ENCODE measurements at places on chromosomes 4 and X. TPM values are rescaled to one million over a fixed set of nuclear protein-coding genes. Genes with fewer than 3 reads are reported as not detected.

DNA sequence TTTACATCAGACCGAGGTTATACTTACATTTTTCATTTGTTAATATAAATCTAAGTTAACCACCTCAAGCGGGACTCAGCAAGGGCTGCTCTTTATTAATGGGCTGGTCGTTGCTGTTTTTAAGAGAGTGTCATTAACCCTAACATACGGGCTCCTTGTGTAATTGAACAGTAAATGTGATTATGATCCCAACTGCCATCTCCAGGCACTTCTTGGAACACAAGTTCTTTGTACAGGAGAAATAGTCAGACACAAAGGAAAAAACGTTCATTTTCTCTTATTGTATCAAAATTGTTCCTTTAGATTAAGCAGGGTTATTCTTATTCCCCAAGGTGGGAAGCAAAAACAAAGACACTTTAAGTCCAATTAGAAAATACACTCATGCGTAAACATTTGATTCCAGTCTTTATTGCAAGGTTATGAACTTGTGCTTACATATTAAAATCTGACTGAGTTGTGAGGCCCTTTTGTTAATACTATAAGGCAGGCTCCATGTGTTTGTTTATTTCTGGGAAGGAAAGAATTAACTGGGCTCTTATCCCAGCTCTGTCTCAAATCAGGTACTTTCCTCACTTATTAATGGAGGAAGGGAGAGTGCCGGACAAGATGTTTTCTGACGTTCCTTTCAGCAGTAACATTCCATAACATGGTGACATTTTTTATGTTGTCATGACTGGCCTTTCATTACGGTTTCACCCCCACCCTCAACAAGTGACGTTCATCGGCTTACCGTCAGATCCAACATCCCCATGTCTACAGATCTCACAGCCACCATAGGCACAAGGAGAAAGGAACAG lies 95.9 kb downstream of the RASL11B start:
- no peak for DNase-seq

GRCh38 chr4:11976726-11977263 lies 548.1 kb upstream of the HS3ST1 start:
- DNase-seq: peak; percentile 29

- DNase-seq: no peak
Observed at GRCh38 chr4:150421612-150422011, 160.3 kb upstream of the MAB21L2 start.

GRCh38 chr4:101083131-101083530 lies 264.2 kb downstream of the PPP3CA start:
- DNase-seq: no peak

- DNase-seq: peak; percentile 69
Observed at GRCh38 chr4:110484767-110485166, 8.8 kb downstream of the ENPEP start.

- no peak for DNase-seq
Observed at GRCh38 chr4:88178626-88179231, 20.3 kb upstream of the ABCG2 start.

DNA sequence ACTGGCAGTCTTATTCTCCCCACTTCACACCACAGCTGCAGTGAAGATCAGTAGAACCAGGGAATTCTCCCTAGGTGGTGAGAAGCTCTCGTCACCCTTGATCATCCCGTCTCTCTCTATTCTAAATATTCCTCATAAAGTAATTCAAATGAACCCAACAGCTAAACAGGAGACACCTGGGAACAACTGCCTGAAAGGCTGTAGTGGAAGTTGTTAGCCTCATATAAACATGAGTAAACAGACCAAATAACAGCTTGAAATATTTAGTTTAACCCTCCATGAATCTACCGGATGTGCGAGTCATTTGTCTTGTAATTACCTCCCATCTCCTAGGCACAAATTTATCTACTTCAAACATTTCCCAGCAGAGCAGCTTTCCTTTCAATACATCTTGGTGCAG lies 30.4 kb upstream of the APELA start:
- no peak for DNase-seq

DNA sequence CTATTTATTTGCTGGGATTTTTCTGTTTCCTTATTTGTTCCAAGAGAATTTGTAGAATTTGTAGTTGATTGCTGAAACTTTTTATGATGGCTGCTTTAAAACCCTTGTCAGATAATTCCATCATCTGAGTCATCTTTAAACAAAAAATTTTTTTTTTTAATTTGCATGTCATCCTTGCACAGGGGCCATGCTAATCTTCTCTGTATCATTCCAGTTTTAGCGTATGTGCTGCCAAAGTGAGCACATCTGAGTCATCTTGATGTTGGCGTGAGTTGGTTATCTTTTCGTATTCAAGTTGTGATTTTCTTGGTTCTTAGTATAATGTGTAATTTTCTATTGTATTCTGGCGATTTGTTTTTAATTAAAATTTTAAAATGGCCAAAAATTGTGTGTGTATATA lies 18.7 kb upstream of the ZNF157 start:
- DNase-seq: no peak

- peak; percentile 43 for DNase-seq
Observed at GRCh38 chr4:31674313-31674947, 954.3 kb downstream of the PCDH7 start.

- DNase-seq: no peak
Observed at GRCh38 chrX:1493877-1494510, 41.3 kb upstream of the ASMTL start.

DNA sequence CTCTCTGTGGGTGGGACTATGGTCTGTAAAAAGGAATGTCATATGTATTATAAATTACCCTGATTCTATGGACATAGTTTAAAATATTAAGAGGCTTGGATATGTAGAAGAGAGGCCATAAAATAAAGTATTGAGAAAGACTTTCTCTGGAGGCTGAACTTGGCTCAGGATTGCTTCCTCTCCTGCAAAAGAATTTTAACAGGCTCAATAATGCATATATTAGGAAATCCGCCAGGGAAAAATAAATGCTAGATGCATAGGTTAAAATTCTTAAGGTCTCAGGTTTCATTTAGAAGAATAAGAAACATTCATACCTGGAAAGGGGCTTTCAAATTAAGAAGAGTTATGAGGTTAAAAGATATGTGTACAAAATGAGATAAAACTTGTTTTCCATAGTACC lies 424.3 kb downstream of the ARAP2 start:
- no peak for DNase-seq

DNA sequence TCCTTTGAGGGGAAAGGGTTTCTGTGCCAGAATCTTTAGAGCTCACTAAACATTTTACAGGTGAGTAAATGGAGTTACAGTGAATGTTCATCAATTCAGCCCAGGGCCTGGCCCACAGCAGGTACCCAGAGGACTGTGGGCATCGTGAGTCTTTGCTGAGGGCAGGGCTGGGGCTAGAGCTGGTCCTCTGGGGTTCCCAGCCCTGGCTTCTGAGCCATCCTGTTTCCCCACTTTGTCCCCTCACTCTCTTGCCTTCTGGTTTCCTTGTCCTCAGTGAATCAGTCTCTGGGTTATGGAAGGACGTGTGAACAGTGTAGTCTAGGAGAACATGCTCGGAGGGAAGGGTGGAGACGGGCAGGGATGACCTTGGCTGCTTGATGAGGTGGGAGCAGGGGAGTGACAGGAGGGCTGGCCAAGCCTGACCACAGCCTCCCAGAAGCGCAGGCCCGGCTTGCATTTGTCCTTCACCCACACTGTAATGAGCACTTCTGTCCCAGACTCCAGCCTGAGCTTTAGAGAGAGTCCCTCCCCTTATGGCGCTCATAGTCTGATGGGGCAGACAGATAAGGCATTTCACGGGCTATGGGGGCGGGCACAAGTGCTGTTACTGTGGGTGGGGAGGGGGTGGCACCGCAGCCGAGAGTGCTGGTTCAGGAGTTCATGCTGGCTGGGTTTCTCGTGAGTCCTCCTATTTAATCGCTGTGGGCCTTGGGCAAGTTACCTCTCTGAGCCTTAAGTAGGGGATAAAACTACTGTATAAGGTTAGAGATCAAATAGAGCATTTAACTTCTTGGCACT lies 17.3 kb downstream of the TBC1D14 start:
- no peak for DNase-seq

DNA sequence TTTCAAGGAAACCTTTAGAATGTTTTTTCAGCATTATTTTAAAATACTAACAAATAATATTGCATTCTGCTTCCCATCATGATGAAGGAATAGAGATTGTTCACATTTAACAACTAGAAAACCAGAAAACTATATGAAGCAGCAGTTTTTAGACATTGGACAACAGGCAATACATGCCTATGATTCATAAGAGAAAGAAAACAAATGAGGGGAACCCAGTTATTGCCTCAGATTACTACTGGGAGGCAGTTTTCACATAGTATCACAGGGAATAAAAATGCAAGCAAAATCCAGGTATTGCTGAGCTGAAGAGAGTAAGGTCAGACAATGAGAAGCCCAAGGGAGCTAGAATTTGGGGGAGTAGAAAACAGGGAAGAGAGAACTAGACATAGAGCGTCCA lies 373.6 kb downstream of the MAPK10 start:
- DNase-seq: no peak

- no peak for DNase-seq
Observed at GRCh38 chrX:55102754-55103153, 13.9 kb downstream of the PAGE2 start.

- no peak for DNase-seq
Observed at GRCh38 chr4:158861281-158861680, 92.5 kb downstream of the FNIP2 start.

- no peak for DNase-seq
Observed at GRCh38 chrX:50536955-50537354, 66.3 kb upstream of the DGKK start.

GRCh38 chr4:129350834-129351721 lies 255.1 kb downstream of the C4orf33 start:
- DNase-seq: peak; percentile 79

GRCh38 chr4:185463541-185463940 lies 8.0 kb downstream of the CCDC110 start:
- no peak for DNase-seq

DNA sequence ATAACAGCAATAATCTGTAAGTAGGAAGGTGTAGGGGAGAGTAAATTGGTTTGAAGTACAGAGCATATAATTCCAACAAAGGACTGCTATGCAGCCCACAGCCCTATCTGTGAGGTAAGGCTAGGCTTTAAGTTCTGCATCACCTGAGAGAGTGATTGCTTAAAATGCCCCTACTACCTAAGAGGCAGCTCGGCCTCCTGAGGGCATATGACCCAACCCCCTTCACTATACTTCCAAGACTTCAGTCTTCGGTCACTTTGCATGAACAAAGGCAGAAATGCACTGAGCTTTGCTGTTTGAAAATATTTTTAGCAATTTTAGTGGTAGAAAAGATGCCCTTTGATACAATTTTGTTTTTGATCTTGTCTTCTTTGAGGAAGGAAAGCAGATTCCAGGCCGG lies 4.9 kb upstream of the DDX3X start:
- no peak for DNase-seq

- peak; percentile 86 for DNase-seq
Observed at GRCh38 chr4:11724731-11725130, 296.0 kb upstream of the HS3ST1 start.

Gene SYTL4
- 0.77 TPM for total RNA-seq

Gene NEIL3
- total RNA-seq: 0.90 TPM

Gene CXCL5
- total RNA-seq: 0.51 TPM

Gene SAGE1
- not detected for total RNA-seq

Gene PNCK
- 2.1 TPM for total RNA-seq

Gene OPHN1
- 3.2 TPM for total RNA-seq

Gene SORCS2
- under 0.01 TPM for total RNA-seq

Gene ZMAT1
- total RNA-seq: 0.13 TPM

Gene GLRA2
- total RNA-seq: not detected

Gene LRAT
- 12.4 TPM for total RNA-seq

Gene RIBC1
- 0.26 TPM for total RNA-seq

Gene AR
- total RNA-seq: under 0.01 TPM
